ENCODE measurements at places on chromosomes 7 and 10. TPM values are rescaled to one million over a fixed set of nuclear protein-coding genes. Genes with fewer than 3 reads are reported as not detected.

DNA sequence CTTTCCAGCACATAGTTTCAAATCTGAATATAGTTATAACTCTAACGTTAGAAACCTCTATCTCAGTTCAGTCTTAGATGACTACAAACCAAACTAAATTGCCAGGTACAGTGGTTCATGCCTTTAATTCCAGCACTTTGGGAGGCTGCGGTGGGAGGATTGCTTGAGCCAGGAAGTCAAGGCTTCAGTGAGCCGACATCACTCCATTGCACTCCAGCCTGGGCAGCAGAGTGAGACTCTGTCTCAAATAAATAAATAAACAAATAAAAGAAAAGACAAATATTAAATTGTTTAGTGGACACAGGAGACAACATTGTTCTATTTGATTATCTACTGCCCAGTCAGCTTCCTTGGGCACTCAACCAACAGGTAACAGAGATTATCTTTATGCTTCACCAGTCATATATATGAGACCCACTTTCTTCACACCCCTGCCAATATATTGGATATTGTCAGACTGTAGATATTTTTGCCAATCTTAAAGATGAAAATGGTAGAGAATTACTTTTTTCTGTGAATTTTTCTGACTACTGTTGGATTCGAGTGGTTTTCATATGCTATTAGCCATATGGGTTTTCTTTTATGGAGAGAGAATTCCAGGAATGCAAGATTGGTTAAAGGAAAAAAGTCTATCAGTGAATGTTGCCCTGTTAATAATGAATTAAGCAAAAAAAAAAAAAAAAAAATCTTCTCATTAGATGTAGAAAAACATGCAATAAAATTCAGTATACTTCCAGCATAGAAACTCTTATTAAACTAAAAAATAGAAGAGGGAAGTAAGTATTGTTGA is 16.0 kb downstream of the HDAC9 start:
- DNase-seq, result no peak

DNA sequence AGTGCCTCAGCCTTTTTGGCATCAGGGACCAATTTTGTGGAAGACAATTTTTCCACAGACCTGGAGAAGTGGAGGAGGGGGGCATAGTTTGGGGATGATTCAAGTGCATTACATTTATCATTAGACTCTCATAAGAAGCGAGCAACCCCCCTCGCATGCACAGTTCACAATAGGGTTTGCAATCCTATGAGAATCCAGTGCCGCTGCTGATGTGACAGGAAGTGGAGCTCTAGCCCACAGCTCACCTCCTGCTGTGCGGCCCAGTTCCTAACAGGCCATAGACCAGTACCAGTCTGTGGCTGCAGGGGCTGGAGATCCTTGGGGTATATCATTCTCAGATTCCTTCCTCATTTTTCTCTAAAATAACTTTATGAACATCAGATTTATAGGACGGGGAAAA is 50.8 kb downstream of the ATAD1 start:
- no peak for DNase-seq

DNA sequence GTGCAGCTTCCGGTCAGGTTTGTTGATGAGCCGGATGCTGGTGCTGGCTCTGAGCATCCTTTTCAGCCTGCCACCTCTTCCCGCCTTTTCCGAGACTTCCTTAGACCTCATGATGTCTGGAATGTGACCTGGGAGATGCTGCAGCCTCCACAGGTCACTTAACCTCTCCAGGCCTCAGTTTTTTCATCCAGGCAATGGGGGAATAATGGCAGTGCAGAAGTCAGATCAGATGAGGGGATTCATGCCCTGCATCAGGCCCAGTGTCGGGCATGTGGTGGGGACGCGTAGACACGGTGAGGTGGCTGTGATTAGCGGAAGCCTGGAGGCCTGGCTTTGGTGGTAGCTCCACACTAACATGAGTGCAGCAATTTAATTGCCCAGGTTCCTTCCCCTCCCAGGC is 24.6 kb downstream of the PFKFB3 start:
- no peak for DNase-seq

DNA sequence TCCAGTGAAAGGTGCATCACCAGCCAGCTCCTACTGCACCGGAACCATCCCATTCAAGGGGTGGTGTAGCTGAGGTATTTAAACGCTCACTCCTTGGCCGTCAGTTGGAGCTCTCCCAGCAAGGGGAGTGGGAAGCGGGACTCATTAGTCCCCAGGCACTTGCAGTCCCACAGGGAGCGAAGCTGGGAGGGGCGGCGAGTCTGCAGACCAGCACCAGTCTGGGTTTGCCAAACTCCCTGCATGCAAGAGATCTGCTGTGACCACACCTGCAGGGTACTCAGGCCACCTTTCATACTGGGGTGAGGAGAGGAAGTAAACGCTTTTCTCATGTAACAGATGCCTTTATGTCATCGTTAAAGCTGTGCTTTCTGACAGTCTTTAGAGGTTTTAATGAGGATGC is 187.9 kb downstream of the PTPRN2 start:
- no peak for DNase-seq

- DNase-seq, result no peak
These were observed 165.4 kb upstream of the ADO start for GRCh38 chr10:62639144-62639543.

ABCC2 gene
- polyA plus RNA-seq, result 1.00 TPM

ZFYVE27 gene
- 18.9 TPM for polyA plus RNA-seq

CUL1 gene
- 62.2 TPM for polyA plus RNA-seq

NXPH1 gene
- polyA plus RNA-seq, result 1.6 TPM

CYP26A1 gene
- 0.14 TPM for polyA plus RNA-seq

CCDC172 gene
- not detected for polyA plus RNA-seq

Measured in left renal pelvis (tissue), 4 donors.